Activated CD4-positive, alpha-beta T cell treated with anti-CD3 and anti-CD28 coated beads, Interleukin-2, amount 10 ng/mL, durations not matched to agents 7 days and 5 days (primary cell): ENCODE measurements at places on chromosomes 11 and 22. TPM values are rescaled to one million over a fixed set of nuclear protein-coding genes. Genes with fewer than 3 reads are reported as not detected.
A peak's percentile ranks its signal among the peaks of the same experiment; 100 is the strongest.

DNA sequence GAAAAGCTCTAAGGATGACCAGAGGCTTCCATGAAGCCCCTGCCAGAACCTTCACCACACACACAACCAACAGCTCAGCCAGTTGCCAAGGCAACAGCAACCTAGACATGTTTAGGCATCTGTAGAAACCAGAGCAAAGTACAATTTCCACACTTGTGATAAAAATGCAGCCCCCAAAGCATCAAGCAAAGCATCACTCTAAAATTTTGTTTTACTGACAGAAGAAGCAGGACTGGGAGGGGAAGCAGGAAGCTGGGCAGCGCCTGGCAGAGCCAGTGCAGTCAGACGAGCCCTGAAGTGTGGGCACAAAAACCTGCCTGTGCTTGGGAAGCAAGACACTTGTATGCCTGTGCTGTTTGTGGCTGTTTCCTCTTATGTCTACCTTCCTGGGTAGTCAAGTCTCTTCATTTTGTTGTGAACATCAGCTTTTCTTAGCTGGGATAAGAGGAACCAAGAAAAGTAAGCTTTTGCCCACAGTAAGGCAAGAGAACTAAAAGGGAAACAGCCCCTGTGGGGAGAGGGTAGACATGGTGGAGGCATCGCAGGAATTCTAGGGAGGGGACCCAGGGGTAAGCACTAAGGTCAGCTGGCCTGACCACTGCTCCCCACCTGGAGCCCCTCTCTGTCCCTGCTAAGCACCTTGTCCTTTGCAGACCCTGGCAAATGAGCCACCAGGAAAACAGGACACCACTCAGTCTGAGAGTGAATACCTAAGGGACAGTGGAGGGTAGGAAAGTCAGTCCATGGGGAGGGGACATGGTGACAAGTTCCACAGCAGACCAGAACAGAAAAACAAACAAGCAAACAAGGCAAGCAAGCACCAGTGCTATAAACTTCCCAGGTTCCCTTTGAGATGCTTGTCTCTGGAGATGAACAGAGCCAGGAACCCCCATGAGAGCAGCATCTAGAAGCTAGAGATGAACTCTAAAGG lies 13.4 kb downstream of the PACSIN2 start:
- DNase-seq, result peak; percentile 26

- DNase-seq, result no peak
Measured at GRCh38 chr11:88355887-88356286, 18.4 kb upstream of the CTSC start.

DNA sequence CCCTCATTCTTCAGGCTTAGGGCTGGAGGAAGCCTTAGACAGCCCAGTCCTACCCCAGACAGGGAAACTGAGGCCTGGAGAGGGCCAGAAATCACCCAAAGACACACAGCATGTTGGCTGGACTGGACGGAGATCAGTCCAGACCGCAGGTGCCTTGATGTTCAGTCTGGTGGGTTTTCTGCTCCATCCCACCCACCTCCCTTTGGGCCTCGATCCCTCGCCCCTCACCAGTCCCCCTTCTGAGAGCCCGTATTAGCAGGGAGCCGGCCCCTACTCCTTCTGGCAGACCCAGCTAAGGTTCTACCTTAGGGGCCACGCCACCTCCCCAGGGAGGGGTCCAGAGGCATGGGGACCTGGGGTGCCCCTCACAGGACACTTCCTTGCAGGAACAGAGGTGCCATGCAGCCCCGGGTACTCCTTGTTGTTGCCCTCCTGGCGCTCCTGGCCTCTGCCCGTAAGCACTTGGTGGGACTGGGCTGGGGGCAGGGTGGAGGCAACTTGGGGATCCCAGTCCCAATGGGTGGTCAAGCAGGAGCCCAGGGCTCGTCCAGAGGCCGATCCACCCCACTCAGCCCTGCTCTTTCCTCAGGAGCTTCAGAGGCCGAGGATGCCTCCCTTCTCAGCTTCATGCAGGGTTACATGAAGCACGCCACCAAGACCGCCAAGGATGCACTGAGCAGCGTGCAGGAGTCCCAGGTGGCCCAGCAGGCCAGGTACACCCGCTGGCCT lies 641 bp downstream of the APOC3 start:
- no peak for DNase-seq

DNA sequence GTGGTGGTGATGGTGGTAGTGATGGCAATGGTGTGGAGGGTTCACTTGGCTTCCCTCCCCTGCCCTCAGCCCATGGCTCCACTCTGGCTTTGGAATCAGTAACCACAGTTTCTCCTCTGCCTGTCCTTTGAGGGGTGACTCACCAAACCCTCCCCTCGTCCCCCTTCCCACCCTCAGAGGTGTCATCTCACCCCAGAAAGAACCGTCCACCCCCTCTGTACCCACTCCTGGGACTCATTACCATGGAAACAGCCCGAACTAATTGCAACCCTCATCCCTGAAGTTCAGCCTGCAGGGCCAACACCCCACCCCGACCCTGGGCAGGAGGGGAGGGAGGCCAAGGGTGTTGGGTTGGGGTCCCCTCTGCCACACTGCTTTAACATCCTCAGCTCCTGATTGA lies 26.6 kb downstream of the PHLDB1 start:
- no peak for DNase-seq

The C11orf21 gene
- total RNA-seq, result 81.0 TPM

- DNase-seq, result no peak
Measured at GRCh38 chr11:29495676-29496075, 521.2 kb downstream of the KCNA4 start.

DNA sequence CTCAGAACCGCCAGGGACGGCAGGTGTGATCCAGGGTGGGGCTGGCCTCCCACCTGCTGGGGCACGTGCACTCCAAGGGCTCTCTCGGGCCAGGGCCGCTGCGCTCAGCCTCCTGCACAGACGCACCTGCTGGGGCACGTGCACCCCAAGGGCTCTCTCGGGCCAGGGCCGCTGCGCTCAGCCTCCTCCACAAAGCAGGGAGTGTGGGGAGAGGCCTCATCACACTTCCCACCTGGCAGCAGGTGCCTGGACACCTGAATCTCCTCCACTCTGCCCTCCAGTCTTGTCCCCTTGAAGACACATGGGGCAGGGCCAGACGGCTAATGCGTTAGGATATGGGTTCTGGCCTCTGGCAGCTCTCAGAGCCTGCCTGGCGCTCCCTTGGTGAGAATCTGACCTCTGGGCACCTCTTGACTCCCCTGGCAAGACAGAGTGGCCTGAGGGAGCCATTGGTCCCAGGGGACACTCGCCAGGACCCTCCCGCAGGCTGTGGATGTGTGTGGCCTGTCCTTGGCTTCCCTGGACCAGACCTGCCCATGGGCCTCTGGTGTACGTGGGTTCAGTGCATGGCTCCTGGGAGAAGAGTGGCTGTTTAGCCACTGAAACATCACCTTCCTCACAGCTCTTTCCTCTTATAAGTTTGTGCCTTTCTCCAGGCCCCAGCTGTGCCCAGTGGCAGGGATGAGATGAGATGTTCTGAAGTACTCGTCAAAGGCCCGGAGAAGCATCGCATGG lies 73.5 kb downstream of the BRD1 start:
- DNase-seq, result no peak

The VSIG2 gene
- total RNA-seq, result not detected

DNA sequence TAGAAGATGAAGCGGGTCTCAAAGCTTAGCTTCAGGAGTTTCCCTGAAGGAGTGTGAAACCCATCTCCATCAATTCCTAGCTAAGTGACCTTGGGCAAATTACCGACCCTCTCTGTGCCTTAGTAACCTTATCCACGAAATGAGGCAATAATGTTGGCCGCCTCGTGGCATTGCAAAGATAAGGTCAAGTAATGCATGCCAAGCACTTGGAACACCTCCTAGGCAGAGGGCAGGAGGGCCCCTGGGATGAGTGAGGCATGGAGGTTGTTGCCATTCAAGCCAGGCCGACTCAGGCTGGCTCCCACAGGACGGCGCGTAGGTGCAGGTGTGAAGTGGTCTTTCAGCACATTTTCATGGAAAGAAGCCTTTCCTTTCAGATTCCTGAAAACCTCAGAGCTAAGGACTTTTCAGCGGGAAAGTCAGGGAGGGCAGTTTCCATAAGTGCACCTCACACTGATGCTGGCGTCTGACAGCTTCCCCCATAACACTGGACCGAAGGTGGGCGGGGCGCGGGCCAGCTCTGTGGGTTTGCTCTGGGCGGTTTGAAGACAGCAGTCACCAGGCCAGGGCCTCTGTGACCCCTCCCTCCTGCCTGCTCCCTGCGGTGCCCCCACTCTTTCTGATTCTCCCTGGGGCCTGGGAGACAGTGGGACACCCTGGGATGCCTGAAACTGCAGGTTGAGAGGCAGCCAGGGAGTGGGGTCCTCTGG lies 25.2 kb downstream of the RPS6KA4 start:
- DNase-seq, result no peak

DNA sequence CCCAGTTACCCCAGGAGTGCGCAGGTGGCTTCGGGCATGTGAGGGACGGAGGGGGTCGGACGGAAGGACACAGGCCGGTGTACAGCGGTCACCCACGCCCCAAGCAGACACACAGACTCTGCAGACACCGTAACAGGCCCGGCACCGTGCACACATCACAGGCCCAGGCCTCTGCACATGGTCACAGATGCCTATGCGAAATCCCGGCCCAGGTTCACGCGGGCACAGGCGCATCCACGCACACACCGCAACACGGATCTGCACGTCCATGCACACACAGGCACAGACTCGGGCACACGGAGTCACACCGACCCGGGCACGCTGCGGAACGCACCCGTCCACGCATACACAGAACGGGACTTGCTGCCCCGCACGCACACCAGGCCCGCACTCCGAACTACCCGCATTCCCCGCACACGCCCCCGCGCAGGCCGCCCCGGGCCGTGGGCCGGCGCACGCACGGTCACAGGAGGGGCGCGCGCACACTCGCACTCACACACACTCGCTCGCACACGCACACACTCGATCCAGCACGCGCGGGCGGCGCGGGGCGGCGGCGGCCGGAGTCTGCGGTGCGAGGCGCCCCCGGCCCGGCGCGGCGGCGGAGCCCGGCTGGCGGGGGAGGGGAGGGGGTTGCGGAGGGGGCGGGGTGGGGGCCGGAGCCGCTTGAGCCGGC lies at the start of gene MGAT3:
Gene MGAT3 (plus strand): TSS at position 491 of the 676 bp plus-strand sequence. CDS start 30,336 bp downstream, outside the sequence.
- DNase-seq, result no peak

GRCh38 chr22:48804811-48805301 lies 1022.8 kb downstream of the BRD1 start:
- DNase-seq, result no peak

The NNMT gene
- not detected for total RNA-seq

DNA sequence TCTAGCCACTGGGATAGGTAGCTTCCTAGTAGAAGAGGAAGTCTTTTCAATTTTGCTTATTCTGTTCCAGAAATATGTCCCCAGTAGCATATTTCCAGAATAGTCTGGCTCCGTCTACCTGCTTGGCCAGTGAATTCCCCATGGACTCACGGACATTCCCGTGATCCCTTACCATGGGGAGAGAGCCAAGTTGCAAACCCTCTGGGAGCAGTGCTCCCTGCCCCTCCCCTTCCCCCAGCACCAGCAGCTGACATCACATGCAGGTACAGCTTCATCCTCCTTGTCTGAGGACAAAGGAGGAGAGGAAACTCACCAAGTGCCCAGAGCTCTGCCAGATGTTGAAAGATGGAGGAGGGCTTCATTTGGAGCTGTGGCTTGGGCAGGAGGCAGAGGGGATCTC lies 61.2 kb downstream of the GRAMD1B start:
- DNase-seq, result no peak

The GLYAT gene
- not detected for total RNA-seq

The CLDN5 gene
- total RNA-seq, result 0.40 TPM
